Stimulated activated CD4-positive, alpha-beta T cell treated with anti-CD3 and anti-CD28 coated beads, Interleukin-1b, Interleukin-23, amount 100 ng/mL, for 24 hours (primary cell): ENCODE measurements at places on chromosomes 11 and 22.

GRCh38 chr11:32885556-32885955 is 7.1 kb upstream of the QSER1 start:
- DNase-seq, result no peak

- no peak for DNase-seq
Measured at GRCh38 chr22:33650244-33650643, 270.0 kb downstream of the LARGE1 start.

GRCh38 chr11:64078284-64078683 is 42.6 kb downstream of the FLRT1 start:
- DNase-seq, result no peak

- DNase-seq, result no peak
Measured at GRCh38 chr11:67247946-67248550, 18.2 kb upstream of the GRK2 start.

DNA sequence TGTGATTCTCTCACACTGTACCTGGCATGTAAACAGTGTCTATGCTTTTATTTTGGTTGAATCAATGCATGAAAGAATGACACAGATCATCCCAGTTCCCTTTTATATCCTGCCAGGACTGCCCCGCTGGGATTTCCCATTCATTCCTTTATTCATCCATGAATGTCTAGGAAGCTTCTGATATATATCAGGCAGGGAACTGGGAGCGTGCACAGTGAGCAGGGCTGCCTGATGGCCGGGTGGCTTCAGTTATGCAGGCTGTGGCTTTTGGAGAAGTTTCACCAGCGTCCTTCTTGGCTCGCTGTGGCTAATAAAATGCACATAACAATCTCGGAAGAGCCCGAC is 789.0 kb downstream of the TBC1D22A start:
- DNase-seq, result no peak

DNA sequence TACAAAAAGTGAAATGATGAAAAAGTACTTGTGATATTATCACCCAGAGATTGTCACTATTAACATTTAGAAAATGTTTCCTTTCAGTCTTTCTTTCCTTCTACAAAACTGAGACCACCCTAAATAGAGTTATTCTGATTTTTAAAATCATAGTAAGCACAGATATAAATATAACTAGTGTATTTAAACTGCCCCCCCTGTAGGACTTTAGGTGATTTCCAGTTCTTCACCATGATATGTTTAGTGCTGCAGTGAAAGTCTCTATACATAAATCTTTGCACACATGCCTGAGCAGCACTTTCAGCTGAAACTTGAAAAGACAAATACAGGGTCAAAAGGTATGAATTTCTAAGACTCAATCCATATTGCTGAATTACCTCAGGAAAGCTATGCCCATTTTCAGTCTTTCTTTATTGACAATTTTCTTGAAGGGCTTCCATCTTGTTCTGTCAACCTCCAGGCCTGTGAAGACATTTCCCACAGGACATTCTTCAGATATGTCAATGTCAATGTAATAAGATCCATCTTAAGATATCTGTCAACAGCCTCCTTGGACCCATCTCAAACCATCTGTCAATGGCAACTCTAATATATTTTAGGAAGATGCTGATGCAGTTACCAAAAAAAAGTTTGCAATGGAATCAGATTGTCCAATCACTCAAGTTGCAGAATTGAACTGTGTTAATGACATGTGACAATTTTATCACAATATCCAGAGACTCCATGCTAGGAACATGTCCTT is 30.8 kb upstream of the LDLRAD3 start:
- no peak for DNase-seq

DNA sequence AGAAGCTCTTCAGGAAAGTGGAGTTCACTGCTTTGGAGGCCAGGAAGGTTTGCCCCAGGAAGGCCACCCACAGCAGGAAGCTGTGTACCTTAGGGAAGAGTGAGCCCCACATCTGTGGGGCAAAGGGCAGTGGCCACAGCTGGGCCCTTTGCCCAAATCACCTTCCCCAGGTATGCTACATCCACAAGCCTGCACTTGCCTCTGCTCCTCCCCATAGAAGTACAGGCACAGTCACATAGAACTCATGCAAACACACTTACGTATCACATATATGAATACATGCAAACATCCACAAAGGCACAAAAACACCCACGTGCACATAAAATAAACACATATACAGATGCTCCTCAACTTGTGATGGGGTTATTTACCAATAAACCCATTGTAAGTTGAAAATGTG is 2.1 kb downstream of the TRIM29 start:
- no peak for DNase-seq

DNA sequence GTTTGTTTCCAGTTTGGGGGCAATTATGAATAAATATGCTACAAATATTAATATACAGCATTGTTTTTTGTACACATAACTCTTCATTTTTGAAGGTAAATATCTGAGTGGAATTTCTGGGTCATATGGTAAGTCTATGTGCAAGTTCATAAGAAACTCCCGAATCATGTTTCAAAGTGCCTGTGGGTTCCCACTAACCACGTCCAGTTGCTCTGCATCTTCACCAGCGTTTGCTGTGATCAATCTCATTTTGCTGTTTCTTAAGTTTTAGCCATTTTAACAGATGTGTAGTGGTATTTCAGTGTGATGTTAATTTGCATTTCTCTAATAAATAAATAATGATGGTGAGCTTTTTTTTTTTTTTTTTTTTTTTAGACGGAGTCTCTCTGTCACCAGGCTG is 14.2 kb upstream of the CSRP3 start:
- no peak for DNase-seq

DNA sequence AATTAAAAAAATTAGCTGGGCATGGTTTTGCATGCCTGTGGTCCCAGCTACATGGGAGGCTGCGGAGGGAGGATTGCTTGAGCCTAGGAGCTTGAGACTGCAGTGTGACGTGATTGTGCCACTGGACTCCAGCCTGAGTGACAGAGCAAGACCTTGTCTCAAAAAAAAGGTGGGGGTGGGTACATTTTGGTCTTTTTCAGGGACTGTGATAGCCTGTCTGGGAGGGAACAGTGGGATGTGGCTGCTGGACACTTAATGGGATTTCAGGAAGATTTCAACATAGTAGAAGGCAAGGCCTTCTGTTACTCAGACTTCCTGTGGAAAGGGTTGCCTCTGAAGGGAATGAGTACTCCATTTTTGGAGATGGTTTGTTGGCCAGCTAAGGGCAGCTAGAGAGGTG is 40.6 kb downstream of the RELT start:
- DNase-seq, result no peak

DNA sequence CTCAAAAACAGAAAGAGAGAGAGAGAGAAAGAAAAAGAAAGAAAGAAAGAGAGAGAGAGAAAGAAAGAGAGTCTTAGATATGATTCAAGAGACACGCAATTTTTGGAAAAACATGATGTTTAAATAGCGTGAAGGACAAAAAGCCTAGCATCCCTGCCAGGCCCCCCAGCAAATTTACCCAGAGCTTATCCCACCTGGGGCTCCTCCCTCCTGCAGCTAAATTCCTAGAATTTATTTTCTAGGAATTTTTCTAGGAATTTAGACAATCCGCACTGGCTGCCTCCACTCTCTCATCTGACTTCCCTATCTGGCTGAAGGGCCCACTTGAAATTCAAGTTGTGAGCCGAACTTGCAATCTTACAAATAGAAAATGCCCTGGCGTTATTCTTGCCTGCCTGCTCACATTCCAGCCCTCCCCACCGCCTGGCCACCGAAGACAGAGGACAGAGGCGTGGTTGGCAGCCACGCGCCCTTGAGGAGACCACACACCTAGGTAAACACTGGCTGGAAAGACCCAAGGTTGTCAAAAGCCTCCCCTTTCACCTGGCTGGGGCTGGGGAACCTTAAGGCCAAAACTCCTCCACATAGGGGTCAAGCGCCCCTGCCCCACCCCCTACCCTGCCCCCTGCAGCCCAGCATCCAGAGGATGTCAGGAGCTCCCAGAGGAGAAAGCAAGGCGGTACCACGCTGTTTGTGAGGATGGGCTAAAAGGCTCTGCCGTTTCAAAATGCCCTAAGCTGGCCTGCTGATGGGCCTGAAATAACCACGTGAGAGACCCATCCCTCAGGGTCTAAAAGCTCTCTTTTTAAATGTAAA is 42.2 kb downstream of the AHNAK start:
- DNase-seq, result no peak

DNA sequence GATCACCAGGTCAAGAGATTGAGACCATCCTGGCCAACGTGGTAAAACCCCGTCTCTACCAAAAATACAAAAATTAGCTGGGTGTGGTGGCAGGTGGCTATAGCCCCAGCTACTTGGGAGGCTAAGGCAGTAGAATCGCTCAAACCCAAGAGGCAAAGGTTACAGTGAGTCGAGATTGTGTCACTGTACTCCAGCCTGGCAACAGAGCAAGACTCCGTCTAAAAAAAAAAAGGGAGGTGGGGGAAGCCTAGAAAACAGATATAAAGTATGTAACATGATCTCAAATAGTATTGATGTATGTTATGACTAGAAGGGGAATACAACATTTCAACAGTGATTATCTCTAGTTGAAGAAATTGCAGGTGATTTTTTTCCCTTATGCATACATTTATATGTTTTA is 61.4 kb downstream of the SLC1A2 start:
- no peak for DNase-seq

DNA sequence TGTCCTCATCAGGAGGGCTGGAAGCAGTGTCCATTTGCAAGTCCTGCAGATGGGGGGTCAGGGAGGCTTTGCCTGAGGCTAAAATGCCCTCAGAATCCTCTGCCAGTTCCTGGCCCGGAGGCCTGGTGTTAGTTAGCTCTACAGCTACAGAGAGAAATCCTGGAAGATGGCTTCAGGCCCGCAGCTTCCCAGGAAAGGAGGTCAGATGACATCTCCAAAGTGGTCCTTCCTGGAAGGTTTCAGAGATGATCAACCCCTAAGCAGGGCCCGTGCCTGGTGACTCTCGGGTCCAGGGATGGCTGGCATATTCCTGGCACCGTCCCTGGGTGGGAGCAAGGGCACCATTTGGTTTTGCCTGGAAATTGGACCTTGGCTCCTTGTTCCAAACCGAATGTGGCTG is 959.1 kb downstream of the BRD1 start:
- no peak for DNase-seq

DNA sequence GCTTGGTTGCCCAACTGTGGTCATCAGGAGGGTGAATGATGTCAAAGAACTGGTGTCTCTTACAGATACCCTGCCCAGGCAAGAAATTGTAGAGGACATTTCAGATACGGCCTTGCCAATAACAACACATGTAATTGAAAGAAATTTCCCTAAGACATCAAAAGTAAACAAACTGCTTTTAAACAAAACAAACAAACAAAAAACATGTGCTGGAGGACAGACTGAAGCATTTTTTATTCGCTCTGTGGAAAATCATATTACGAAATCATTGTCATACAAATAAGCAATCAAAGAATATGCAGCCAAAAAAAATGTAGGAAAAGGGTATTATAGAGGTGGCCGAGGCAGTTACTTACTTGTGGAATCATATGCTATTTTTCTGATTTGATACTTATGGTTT is 52.1 kb upstream of the MYEOV start:
- no peak for DNase-seq

GRCh38 chr11:86535773-86536172 is 136.6 kb downstream of the ME3 start:
- DNase-seq, result no peak

- no peak for DNase-seq
Measured at GRCh38 chr11:128171506-128171905, 415.9 kb downstream of the ETS1 start.

- DNase-seq, result no peak
Measured at GRCh38 chr11:64052436-64052835, 16.7 kb downstream of the FLRT1 start.

GRCh38 chr11:114880442-114880841 is 202.1 kb downstream of the NXPE2 start:
- no peak for DNase-seq

- DNase-seq, result no peak
Measured at GRCh38 chr11:99351624-99352023, 330.9 kb downstream of the CNTN5 start.

DNA sequence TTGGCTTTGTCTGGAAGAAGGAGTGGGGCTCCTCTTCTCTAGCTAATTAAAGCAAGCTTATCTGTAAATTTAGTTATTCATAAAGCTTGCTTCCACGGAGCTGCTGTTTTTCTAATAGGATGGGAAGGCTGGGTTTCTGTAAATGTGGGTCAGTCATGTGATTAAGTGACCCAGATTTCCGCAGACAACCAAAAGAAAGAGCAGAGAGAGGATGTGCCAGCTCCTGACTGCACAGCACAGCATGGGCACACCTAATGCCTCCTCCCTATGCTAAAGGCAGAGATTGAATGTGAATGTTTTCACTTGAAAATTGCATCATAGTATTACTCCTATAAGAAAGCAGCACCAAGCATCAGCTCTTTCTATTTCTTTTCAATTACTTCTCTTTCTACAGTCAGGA is 160.2 kb downstream of the FAT3 start:
- no peak for DNase-seq

GRCh38 chr11:48109046-48109666 is 107.5 kb upstream of the OR4B1 start:
- DNase-seq, result no peak

- DNase-seq, result no peak
Measured at GRCh38 chr11:2434506-2435255, 9.6 kb downstream of the TRPM5 start.

DNA sequence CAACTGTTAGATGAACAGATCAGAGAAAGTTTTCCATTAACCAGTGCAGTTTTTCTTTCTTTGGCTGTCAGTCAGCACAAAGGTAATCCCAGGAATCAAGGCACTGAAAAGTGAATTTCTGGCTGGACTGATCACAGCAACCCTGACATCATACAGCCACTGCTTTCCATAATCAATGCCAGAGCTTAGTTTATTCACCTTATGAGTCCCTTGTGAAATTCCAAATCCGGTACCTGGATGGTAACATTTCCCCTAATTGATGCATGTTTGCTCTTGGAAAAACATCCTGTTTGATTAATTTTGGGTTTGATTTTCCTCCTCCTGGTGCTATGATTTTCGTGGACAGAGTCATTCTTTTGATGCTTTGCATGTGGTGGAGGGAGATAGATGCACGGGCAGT is 319.8 kb downstream of the INSC start:
- no peak for DNase-seq

DNA sequence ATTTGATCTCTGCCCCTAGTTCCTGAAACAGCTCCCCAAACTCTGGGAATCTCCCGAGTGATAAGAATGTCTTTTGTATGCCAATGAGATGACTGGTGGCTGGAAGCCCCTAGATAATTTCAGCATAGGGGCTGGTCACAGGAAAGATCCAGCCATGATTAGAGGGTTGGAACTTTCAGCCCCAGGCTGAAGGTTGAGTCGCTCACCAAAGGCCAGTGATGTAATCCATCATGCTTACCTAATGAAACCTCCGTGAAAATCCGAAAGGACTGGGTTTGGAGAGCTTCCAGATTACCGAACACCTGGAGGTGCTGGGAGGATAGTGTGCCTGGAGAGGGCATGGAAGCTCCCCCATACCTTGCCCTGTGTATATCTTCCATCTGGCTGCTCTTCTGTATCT is 26.0 kb downstream of the LRRC32 start:
- no peak for DNase-seq
